Hematopoietic multipotent progenitor cell treated with erythropoietin and hydrocortisone succinate and interleukin-3 and kit ligand, for 6 days (in vitro differentiated cells): ENCODE measurements at places on chromosomes 6 and 20.
A peak's percentile ranks its signal among the peaks of the same experiment; 100 is the strongest.

- DNase-seq = no peak
These were observed 10.8 kb upstream of the CPNE5 start for GRCh38 chr6:36850021-36850420.

GRCh38 chr6:122381494-122382265 is 17.8 kb upstream of the HSF2 start:
- peak; percentile 84 for DNase-seq

- peak; percentile 94 for DNase-seq
These were observed at the start of gene ZSCAN16 for GRCh38 chr6:28124350-28124970. ZSCAN16 (plus strand) TSS chr6:28124609; CDS start chr6:28125444, 835 bp downstream.

- DNase-seq = no peak
These were observed 2.3 kb upstream of the BTN2A1 start for GRCh38 chr6:26455357-26455970.

GRCh38 chr20:13029687-13030375 is 21.1 kb downstream of the SPTLC3 start:
- DNase-seq = no peak

GRCh38 chr20:35002426-35003210 is 47.0 kb downstream of the MYH7B start:
- no peak for DNase-seq

DNA sequence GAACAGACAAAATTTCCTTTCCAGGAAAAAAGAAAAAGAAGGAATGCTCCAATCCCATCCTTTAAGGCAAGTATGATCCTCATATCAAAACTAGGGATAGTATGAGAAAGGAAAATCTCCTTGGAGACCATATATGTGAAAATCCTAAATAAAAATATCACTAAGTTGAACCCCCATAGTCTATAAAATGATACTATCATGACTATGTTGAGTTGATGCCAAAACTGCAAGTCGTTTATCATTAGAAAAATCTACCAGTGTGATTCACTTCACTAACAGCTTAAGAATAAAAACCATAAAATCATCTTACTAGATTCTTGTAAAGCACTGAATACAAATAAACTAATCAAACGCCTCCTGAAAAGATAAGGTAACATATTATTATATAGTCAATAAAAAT is 76.6 kb upstream of the STXBP5 start:
- no peak for DNase-seq

DNA sequence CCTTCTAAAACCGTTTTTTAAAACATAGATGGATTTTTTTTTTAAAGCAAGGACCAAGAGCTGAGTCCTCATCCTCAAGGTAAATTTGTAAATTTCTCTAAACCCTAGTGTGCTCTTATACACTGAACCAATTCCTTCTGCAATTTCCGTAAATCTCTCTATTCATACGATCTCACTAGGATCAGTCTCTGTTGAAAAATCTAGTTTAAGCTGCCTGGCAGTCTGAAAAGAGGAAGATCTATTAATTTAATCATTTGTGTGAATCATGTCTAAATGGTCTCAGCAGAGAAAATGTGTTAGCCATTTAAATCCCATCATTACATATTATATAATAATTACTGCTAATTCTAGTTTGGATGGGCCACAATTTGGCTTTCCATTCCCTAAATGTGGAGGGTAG is 184.2 kb upstream of the TSHZ2 start:
- DNase-seq = no peak

- DNase-seq = peak; percentile 20
These were observed 37.4 kb downstream of the GNAS start for GRCh38 chr20:58889798-58890517.

DNA sequence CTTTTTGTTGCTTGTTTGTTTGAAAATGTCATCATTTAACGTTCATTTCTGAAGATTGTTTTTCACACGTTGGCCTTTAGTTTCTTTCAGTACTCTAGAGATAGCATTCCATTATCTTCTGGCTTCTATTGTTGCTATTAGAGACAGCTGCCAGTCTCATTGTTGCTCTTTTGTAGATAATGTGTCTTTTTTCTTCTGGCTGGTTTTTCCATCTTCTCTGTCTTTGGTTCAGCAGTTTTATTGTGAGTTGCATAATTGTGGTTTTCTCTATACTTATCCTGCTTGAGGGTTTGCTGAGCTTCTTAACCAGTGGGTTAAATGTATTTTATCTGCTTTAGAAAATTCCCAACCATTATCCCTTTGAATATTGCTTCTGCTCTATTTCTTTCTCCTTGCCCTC is 23.2 kb upstream of the AIG1 start:
- peak; percentile 61 for DNase-seq

GRCh38 chr6:28522594-28523240 is 3.0 kb upstream of the GPX5 start:
- DNase-seq = no peak

GRCh38 chr6:166418691-166419143 is 36.0 kb upstream of the MPC1 start:
- no peak for DNase-seq

DNA sequence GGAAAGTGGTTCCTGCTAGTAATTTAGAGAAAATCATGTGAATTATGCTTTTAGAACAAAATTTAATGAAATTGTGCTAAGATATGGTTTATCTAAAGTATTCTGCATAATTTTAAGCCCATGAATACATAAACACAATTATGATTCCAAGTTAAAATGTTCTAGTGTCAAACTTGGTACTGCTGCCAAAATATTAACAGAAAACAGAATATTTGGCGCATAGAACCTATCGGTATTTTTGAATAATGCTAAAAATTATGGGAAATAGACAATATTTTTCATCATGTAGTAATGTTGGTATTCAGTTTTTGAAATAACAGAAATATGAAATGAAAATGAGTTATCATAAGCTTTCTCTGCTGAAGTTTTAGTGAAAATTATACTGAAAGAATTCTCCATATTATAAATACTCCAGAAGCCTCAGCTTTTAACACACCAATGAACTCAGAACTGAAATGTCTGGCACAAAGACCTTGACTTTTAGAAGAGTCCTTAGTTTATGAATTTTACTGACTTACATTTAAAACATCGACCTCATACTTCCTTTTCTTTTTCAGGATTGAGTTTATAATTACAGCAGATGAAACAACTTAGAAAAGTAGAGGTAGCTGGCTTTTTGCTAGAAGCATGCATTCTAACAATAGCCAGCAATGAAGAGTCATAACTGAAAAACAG is 1192.3 kb upstream of the GJE1 start:
- DNase-seq = no peak

- DNase-seq = no peak
These were observed 16.7 kb upstream of the GSTA3 start for GRCh38 chr6:52925919-52926792.

GRCh38 chr20:44683263-44684046 is 31.7 kb upstream of the CCN5 start:
- peak; percentile 72 for DNase-seq

- DNase-seq = no peak
These were observed 91.9 kb downstream of the FLRT3 start for GRCh38 chr20:14245368-14245970.

GRCh38 chr6:75349262-75349984 is 64.8 kb upstream of the TMEM30A start:
- peak; percentile 3 for DNase-seq

DNA sequence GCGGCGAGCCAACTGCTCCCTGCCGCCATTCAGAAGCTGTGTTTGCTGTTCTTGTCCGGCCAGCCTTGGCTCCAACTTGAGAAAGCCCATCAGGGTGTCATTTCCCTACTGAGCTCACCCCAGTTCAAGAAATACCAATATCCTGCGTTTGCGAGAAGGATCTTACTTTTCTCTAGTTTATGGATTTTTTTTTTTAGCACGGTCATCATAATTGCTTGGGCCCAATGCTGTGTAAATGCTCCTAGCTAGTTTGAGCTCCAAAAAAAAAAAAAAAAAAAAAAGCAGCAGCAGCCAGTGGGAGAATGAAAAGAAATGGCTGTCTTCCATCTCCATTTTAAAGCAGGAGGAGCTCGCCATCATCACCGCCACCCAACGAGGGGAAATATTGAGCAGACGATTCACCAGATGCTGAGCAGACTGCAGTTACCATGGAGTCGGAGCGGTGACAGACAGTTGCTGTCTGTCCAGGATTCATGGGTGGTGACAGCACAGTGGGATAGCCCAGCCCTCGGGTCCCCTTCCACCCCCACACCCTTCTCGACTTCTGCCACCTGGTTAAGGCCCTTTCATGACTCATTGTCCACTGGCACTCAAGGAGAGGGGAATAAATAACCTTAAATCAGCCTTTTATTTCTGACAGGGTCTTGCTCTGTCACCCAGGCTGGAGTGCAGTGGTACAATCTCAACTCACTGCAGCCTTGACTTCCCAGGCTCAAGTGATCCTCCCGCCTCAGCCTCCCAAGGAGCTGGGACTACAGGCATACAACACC is 132.4 kb upstream of the SNX9 start:
- no peak for DNase-seq

GRCh38 chr6:154569156-154569862 is 58.8 kb upstream of the CNKSR3 start:
- DNase-seq = no peak

DNA sequence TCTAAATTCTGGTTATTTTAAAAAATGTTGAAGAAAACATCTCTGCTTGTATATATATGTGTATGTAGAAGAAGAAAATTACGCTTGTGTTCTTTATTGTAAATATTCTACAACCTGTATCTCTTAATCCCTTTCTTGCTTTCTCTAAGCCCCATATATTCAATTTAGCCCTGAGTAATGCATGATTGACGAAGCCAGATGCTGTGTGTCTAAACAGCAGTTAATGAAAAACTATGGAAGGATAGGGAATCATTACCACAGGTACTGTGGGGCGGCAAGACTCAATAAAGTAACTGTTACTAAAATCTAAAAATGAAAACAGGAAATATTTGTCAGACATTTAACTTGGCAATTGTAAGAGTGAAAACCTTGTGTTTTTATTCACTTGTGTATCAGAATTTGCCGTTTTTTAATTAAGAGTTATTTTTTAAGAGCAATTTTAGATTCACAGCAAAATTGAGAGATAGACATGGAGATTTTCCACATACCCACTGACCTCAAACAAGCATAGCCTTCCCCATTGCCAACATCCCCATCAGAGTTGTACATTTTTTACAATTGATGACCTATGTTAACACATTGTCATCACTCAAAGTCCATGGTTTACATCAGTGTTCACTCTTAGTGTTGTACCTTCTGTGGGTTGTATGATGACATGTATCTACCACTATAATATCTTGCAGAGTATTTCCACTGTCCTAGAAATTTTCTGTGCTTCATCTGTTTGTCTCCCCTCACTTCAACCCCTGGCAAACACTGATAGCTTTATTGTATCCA is 76.7 kb downstream of the BCKDHB start:
- no peak for DNase-seq

GRCh38 chr6:109747221-109747620 is 56.1 kb downstream of the FIG4 start:
- no peak for DNase-seq

GRCh38 chr6:15246666-15247499 is 1.0 kb downstream of the JARID2 start:
- DNase-seq = peak; percentile 63

- no peak for DNase-seq
These were observed 130.0 kb downstream of the RFPL4B start for GRCh38 chr6:112477125-112477524.

GRCh38 chr20:62571669-62572344 is 70.5 kb upstream of the SLCO4A1 start:
- peak; percentile 73 for DNase-seq

DNA sequence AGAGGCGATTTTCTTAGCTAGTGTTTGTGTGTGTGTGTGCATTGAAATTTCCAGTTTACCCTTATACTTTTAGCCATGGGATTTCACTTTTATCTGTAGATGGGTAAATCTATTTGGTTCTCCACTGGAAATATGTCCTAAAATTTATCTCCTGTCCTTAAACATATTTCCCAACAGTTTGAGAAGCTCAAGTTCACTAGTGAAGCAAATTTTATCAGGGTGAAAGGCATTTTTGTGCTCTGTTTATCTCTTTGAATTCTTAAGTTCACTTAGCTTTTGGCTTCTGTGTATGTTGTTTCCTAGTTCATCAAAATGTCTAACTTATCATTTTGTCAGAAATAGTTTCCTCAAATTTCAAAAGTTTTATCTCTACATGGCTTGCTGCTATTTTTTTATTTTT is 561.6 kb downstream of the PHF3 start:
- DNase-seq = no peak

- DNase-seq = no peak
These were observed 712.9 kb upstream of the MAP3K7 start for GRCh38 chr6:91299544-91300491.

DNA sequence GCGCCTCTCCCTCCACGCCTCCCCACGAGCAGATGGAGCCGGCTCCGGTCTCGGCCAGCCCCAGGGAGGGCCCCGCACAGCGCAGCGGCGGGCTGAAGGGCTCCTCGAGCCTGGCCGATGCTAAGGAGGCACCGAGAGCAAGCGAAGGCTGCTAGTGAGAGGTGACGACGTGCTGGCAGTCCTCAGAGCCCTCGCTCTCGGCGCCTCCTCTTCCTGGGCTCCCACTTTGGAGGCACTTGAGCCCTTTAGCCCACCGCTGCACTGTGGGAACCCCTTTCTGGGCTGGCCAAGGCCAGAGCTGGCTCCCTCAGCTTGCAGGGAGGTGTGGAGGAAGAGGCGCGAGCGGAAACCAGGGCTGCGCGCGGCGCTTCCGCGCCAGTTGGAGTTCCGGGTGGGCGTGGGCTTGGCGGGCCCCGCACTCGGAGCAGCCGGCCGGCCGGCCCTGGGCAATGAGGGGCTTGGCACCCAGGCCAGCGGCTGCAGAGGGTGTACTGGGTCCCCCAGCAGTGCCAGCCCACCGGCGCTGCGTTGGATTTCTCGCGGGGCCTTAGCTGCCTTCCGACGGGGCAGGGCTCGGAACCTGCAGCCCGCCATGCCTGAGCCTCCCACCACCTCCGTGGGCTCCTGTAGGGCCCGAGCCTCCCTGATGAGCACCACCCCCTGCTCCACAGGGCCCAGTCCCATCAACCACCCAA is 2.5 kb upstream of the TMEM14C start:
- DNase-seq = peak; percentile 53

DNA sequence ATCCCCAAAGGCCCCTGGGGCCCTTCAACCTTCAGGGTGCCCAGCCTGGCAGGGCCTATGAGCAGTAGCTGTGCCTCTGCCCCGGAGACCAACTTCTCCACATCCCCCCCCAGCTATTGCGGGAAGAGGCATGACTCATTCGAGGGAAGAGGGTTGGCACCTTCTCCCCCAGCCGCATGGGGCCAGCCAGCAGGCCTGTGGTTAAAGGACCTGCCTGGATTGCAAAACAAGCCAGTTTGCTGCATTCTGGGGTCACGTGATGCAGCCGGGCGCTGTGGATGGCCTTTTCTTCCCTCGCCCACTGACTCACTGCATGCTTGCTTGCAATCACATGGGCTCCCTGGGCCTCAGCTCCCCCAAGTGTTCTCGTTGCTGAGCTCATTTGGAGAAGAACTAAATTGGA is 182.5 kb downstream of the MAFB start:
- DNase-seq = peak; percentile 77

DNA sequence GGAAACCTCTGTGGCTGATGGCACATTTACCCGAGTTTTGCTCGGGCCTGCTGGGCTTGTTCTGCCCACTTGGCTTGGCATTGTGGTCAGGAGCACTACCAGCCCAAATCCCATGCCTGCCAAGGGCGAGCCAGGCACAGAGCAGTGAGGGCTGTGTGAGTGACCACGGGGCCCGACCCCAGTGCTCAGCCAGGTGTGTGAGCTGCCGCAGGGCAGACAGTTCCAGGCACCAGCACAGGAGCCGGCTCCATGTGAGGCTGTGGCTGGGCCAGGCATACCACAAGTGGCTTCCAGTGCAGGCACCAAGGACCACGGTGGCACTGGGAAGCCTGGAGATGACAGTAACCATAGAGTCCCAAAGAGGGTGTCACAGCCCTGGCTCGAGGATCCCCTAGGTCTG is 1225.5 kb upstream of the GJE1 start:
- DNase-seq = no peak

- DNase-seq = no peak
These were observed 77.4 kb downstream of the GFOD1 start for GRCh38 chr6:13409991-13410390.
